ENCODE measurements at places on chromosomes 1 and 21. TPM values are rescaled to one million over a fixed set of nuclear protein-coding genes. Genes with fewer than 3 reads are reported as not detected.

The TLCD4 gene
- total RNA-seq: 0.85 TPM

The SYNC gene
- 20.5 TPM for total RNA-seq

The CACNA1S gene
- not detected for total RNA-seq

The CZIB gene
- 44.3 TPM for total RNA-seq

The NR5A2 gene
- under 0.01 TPM for total RNA-seq

The PDC gene
- 0.38 TPM for total RNA-seq

The PRR9 gene
- total RNA-seq: not detected
